ENCODE measurements at places on chromosomes 5 and 9.

DNA sequence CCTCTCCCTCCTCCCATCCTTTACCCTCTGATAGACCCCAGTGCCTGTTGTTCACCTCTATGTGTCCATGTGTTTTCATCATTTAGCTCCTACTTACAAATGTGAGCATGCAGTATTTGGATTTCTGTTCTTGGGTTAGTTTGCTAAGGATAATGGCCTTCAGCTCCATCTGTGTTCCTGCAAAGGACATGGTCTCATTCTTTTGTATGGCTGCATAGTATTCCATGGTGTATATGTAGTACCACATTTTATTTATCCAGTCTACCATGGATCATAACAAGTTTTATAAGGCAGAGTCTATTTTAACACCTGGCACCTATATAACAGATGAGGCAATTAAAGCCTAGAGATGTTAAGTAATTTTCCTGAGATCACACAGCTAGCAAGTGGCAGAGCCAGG lies 7.4 kb downstream of the YTHDC2 start:
- no peak for DNase-seq

DNA sequence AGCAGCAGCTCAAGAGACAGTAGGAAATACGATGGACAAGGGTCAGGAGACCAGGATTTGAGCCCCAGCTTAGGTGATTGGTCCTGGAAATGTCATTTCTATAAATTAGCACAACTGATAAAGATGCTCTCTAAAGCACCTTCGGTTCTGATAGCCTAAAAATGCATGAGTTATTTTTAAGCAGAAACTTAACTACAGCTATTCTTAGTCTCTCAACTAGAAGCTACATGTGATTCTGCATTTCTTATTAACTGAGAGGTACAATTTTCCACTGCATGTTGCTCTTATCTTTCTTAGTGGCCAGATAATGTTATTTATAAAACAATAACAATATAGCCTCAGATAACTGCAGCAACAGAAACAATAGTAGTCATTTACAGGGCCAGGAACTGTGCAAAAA lies 136.4 kb downstream of the GRIA1 start:
- no peak for DNase-seq

- no peak for DNase-seq
These were observed 632.4 kb upstream of the TYRP1 start for GRCh38 chr9:12060811-12061210.

DNA sequence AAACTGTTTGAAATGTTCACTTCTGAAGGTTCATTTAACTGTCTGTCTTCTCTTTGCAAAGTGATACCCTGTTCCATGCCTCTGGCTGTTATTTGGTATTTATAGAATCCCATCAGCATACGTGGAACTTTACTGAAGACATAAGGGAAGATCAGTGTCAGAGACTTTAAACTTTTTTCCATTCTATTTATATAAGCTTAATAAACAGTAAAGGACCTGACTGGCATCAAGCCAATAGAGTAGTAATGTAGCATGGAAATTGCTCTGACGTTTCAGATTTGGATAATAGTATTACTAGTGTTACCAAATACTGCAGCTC lies 94.9 kb upstream of the MINAR2 start:
- DNase-seq, result no peak

DNA sequence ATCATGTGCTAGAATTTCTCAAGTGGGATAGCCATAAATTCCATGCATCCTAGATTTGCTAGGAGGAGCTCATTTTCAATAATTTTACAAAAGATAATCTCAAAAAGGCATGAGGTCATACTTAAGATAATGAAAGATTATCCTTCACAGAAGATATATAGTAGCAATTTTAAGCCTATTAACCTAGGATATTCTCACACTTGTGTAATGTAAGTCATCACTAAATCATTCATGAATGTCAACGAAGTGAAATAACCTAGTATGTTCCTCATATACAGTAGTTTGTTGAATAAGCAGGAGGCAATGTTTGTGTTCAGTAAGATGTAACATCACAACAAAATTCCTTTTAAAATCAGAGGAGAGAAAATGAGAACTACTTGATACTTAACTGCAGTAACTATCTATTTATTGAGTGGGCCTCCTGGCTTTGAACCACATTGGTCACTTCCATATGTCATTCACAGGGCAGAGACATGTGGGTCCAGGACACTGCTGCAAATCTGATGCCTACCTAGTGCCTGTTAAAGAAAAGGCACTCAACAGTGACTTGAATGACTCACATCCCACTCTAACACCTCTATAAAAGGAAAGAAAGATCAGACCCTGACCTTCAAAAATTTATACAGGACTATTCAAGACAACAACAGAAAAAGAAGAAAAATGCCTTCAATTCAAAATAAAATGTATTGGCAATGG lies 8.2 kb downstream of the LIFR start:
- DNase-seq, result no peak

- no peak for DNase-seq
These were observed 474.2 kb downstream of the PRELID2 start for GRCh38 chr5:145360936-145361335.

GRCh38 chr5:141747152-141748141 lies 65.4 kb upstream of the ARAP3 start:
- DNase-seq, result no peak

GRCh38 chr5:111834926-111835599 lies 78.1 kb upstream of the NREP start:
- no peak for DNase-seq

DNA sequence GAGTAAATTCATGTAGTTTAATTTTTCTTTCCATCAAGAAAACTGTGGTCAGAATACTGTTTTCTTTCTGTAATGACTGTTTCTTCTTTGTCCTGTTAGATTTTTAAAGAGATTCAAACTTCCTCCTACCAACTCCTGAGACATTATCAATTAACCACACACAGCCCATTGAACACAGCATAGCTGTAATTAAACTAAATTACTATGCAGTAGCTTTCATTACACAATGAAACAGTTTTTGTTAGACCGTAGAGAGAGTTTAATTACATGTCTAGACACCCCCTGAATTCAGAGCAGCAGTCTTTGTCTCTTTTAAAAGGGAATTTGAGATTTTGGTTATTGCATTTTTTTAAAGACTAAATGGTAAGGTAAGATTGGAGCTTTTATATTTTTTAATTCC lies 77.5 kb downstream of the STARD4 start:
- no peak for DNase-seq

- DNase-seq, result no peak
These were observed 17.0 kb upstream of the CEP78 start for GRCh38 chr9:78218890-78219289.

GRCh38 chr5:39206630-39207321 lies 12.6 kb downstream of the FYB1 start:
- DNase-seq, result no peak

DNA sequence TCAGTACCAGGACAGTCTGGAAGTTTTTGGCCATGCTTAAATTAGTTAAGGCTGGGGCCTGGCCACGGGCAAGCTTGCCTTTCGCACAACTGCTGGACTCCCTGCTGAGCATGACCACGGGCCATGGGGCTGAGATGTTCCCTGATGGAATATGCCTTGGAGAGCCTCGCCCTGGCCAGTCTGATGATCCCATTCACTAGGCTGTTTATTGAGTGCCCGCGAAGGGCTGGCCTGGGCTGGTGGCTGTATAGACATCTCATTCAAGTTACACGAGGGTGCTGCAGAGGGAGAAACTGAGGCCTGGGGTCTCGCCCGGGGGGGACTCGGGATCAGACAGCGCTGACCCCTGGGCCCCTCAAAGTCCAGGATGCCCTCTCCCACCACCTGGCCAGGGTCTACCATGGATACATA lies 7.8 kb upstream of the RXRA start:
- no peak for DNase-seq

DNA sequence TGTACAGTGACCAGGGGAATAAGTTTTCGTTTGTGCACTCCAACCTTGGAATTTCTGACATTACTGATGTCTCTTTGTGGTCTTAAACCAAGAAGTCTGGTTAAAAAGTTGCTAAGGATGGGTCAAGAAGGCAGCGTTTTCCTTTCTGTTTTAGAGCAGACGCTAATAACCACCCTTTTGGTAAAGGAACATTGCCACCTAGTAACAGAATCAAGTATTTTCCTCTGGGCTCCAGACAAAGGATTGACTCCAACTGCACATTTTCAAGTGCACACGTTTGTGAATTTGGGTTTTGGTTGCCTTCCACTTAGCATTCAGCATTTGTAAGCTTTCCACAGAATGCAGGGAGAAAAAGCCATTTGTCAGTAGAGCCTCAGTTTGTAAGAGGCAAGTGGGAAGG lies 22.2 kb upstream of the CEP78 start:
- no peak for DNase-seq

- no peak for DNase-seq
These were observed 1105.8 kb upstream of the SEMA6A start for GRCh38 chr5:117680426-117680825.

GRCh38 chr5:61612431-61612830 lies 280.4 kb downstream of the ZSWIM6 start:
- DNase-seq, result no peak

DNA sequence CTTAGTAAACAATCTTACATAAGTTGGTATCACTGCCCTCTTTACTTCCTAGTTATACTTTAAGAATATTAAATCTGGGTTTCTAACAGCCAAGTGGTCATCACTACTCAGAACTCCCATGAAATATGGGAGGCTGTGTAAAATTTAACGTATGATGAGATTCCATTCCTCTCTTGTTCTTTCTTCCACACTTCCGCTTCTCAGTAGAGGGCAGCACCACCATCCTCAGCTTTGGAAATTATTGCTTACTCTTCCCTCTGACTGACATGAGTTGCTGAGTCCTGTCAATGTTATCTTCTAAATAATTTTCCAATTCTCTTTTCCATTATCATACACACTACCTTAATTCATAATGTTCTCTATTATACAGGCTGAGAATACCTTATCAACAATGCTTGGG lies 194.0 kb downstream of the RFX3 start:
- DNase-seq, result no peak

GRCh38 chr9:114852050-114852594 lies 46.3 kb upstream of the TNFSF15 start:
- no peak for DNase-seq

DNA sequence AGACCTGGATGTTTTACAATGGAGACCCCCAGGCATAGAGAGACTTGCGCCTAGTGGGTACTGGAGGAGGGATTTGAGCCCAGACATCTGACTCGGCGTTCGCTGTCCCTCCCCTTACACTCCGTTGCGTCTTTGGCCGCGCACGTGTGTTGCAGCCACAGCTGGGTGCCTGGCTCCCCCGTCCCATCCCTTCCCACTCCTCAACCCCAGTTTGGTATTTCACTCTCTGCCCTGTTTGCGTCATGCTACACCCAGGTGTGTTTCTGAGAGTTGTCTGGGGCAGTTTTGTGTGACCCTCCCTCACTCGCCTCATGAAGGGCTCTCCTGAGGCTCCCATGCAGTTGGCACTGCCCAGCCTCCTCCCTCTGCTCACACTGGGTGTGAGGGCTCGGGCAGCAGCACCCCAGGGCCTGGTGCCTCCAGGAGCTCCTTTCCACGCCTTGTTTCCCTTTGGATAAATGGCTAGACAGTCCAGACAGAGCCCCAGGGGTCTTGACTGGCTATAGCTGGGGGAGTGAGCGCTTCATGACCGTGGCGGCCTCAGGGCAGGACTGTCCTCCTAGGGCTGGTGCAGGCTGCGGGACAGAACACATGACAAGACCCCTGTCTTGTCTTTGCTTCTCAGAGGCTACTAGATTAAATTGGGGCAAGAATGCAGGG lies 13.6 kb downstream of the TCF7 start:
- DNase-seq, result no peak

- no peak for DNase-seq
These were observed 34.4 kb upstream of the CDH12 start for GRCh38 chr5:22887566-22887965.

DNA sequence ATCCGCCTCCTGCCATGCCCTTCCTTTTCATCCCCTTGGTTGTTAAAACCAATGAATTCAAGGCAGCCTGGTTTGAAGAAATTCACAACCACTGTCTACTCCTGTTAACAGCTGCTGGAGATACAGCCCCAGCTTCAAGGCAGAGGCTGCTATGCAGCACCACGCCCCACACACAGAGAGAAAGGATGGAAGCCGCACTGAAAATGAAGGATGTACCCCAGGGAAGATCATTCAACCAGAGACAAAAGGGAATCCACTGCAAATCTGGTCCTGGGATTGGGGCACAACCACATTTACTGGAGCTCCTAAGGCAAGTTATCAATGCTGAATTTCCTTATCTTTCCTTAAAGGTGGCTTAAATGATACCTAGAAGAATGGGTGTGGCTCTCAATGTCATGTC lies 58.7 kb downstream of the DPYSL3 start:
- no peak for DNase-seq

DNA sequence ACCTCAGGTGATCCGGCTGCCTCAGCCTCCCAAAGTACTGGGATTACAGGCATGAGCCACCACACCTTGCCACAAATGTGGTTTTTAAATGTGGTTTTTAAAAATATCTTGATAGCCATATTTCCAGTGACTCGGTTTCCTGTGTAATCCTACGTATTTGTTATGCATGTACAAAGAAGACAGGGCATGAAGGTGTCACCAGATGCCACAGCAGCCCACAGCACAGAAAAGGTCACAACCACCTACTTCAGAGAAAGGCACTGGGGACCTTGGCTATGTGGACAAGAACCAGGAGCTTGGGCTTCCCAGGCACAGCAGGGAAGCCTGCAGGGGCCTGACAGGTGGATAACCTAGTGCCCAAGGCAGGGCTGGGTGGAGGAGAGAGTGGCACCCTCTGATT lies 38.0 kb downstream of the C9orf50 start:
- DNase-seq, result no peak

- no peak for DNase-seq
These were observed 11.6 kb upstream of the RFK start for GRCh38 chr9:76405868-76406267.

DNA sequence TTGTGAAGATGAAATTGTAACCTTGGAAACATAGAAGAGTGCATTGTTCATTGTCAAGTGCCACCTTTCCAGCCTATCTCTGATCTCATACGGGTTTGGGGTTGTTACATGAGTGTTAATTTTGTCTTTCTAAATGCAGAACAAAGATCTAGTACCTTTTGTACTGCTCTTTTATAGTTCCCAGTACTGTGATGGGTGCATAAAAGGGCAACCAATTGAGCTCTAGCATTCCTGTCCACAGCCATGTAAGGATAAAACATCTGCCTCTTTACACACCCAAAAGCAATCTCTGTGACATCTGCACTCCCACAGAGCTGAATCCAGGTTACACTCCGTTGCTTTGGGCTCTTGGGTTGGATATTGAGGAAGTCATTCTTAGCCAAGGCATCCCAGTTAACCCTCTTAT lies 255.2 kb downstream of the SGCD start:
- no peak for DNase-seq

DNA sequence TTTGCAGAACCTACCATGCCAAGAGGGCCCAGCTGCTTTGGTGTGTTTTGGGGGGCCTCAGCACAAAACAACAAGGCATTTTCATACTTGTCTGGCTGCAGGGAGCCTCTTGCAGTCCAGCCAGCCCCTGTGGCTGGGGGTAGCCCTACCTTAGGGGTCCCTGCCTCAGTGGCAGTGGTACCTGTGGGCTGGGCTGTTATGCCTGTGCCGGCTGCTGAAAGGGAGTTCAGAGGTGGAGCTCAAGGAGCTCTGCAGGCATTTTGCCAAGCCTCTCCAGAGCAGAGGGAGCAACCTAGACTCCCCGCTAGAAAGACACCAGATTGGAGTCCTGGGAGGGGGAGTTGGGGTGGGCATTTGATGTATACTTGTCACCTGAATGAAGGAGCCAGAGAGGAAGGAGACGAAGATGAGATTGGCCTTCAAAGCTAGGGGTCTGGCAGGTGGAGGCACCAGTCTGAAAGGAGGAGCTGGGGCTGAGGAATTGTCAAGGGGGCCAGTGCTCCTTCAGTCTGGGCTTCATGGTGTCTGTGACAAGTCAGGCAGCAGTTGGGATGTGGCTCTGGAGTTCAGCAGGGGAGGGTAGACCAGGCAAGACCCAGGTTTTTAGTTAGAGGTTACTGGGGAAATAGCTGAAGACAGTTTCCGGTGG lies 1.5 kb downstream of the SHROOM1 start:
- DNase-seq, result no peak

Measured in stimulated activated CD4-positive, alpha-beta T cell treated with anti-CD3 and anti-CD28 coated beads, Interleukin-4, amount 100 ng/mL, for 24 hours (primary cell).